NCI-H2171 (cell line): ENCODE measurements at places on chromosomes 7 and 10.

DNA sequence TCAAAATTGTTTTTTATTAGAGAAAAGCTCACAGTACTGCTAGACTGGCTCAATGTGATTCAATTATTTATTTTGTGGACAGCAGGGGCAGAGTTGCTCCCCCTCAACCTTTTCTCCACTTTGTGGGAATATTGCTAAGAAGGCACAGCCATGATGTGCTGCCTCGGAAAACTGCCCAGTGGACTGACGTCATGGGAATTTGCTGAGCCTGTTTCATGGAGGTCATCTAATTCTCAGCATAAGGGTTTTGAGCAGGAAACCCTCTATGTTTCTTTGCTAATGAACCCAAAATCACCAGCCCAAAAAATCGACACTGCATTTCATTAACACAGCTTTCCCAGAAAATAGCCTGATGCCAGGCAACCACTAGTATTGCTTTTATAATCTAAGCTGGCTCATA lies 228.8 kb upstream of the FAM3C start:
- no peak for DNase-seq

DNA sequence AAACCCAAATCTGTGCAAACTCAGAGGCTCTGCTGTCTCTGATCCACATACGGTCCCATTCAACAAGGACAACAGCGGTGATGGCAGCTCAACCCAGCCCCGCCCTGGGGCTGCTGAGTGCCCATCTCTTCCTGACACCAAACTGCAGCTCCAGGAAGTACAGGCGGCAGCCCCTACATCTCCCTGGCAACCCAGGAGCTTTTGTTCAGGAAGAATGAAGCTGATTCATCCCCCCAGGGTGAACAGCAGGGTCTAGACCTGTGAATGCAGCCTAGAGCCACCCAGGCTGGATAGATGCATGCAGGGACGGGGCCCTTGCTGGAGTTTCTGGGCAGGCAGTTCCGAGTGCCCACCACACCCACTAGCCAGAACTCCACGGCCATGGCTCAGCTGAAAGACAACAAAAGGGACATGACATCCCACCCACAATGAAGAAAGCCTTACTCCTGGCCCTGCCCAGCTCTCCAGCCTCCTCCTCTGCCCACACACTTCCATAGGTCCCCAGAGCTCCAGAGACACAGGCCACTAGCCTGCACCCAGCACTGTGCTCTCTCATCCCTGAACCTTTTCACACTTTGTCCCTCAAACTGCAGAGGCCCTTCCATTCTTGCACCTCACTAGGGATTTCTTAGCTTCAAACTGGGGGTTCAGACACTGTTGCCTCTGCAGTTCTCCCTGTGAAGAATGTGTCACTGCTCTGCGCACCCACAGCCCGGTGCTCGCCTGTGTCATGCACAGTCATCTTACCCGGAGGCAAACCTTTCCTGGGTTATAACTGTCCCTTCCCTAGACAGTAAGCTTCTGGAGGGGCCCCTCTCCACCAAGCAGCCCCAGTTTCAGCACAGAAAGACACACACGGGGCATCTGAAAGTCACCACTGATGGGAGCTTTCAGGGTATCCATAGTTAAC lies 99.1 kb downstream of the GRID1 start:
- no peak for DNase-seq

DNA sequence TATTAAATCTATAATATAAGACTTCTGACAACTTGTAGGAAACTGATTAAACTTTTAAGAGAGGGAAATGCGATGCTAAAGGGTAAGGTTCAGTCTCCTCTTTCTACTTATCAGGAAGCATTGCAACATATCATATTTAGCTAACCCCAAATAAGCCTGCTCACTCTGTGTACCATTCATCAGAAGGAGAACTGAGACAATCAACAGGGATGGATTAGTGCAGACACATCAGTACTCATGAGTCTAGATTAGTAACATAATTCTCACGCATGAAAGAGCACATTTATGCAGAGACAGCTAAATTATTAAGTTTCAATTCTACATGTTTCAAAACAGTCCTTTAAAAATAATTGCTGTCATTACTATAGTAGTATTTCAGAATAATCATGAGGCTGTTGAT lies 354.2 kb upstream of the ZWINT start:
- DNase-seq: no peak

GRCh38 chr10:123991611-123992570 lies 100.3 kb upstream of the CPXM2 start:
- DNase-seq: no peak

- no peak for DNase-seq
Observed at GRCh38 chr7:103772171-103772773, 217.2 kb downstream of the RELN start.

GRCh38 chr10:109912335-109913281 lies 10.7 kb downstream of the XPNPEP1 start:
- no peak for DNase-seq

GRCh38 chr10:69278446-69278963 lies at the start of gene HK1:
TSS of gene HK1 (plus strand) at chr10:69278496.
- DNase-seq: no peak

GRCh38 chr7:96723622-96724021 lies 14.0 kb upstream of the SEM1 start:
- no peak for DNase-seq

- DNase-seq: no peak
Observed at GRCh38 chr10:114773197-114773532, 48.4 kb upstream of the FHIP2A start.

GRCh38 chr7:79241288-79242060 lies 212.0 kb downstream of the MAGI2 start:
- DNase-seq: no peak

DNA sequence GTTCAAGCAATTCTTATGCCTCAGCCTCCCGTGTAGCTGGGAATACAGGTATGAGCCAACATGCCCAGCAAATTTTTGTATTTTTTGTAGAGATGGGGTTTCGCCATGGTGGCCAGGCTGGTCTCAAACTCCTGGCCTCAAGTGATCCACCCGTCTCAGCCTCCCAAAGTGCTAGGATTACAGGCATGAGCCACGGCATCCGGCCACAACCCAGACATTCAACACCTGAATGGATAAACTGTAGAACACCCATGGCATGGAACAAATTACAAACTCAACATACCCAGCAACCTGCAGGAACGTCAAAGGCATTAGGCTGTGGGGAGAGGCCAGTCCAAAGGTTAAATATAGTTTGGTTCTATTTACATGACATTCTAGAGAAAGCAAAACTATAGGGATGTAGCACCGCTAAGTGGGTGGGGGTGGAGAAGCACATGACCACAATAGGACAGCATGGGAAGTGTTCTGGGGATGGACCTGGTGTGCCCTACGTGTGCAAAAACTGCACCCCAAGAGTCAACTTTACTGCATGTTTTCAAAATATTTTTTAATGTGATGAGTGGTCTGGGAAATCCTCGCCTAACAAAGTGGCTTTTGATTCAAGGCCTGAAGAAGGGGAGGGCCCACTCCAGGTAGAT lies 6.5 kb upstream of the PGAM2 start:
- DNase-seq: no peak

DNA sequence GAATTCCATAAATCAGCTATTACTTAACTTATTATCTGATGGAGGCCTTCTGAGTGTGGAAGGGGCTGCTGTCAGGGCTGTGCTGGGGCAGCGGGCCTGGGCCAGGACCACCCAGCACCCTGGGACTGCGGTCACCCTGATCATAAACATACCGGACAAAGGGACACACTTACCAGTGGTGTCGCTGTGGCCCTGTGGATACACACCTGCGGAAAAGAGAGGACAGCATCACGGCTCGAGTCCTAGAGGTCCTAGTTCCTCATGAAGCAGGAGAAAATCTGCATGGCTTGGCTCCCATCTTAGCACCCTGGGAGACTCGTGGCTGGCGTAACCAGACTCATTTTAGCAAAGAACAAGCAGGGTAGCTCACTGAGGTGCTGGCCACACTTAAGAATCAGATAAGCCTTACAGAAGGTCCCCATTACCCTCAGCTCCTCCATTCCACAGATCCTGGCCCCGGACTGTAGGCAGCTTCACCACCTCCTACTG lies 17.7 kb downstream of the IL15RA start:
- DNase-seq: no peak

- peak; percentile 38 for DNase-seq
Observed at GRCh38 chr7:8433477-8434289, at the start of gene NXPH1. TSS of gene NXPH1 (plus strand) at chr7:8433609.

DNA sequence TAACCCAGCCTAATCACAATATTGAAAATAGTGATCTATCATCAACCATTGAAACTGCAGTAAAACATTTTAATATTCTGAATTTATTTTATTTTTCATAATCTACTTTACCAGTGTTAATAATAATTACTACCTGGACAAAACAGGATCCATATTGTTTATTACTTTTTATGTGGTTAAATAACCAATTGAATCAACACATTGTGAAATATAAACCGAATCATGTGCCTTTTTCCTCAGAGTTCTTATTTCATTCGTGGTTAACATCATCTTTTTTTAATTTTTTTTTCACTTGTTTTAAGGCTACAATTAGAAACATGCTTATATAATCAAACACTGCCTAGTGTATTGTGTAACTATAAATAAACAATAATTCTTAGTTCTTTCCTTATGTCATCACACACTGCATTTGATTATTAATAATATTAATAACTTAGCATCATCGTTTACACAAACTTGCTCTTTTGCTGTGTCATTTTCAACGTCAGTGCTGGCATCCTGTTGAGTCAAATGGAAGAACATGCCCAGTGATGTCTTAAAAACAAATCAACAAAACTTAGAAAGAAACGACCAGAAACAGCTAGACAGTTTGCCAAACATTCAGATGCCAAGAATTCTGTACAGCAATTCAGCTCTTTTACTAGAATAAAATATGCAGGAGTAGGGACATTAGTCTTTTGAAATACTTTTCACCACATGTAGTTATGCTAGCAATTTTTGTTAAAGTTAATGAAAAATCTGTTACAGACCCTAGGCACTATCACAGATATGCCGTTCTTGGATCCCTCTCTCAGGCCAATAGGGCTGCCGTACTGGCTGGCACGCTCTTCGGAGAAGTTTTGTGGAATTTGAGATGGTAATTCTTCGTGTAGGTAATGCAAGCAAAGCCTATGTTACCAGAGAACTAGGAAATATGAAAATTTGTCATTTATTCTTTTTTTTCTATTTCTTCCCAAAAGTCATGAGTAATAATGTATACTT lies 330.4 kb upstream of the SEMA3A start:
- no peak for DNase-seq

DNA sequence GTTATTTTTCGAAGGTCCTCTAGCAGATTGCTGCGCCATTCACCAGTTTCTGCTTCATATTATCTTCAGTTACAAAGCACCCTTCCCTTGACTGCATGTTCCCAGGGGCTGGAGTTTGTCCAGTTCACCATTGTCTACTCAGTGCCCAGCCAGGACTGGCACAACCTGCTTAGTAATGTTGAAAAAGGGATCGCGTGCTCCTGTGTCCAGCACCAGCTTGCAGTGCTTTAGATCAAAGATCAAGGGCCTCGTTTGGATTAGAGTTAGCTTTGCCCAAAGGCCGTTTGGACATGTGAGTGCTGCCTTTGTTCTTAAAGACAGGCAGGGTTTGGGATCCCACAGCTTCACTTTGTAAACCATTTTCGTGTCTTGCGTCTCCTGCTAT lies 867 bp downstream of the ATP6V0E2 start:
- no peak for DNase-seq

DNA sequence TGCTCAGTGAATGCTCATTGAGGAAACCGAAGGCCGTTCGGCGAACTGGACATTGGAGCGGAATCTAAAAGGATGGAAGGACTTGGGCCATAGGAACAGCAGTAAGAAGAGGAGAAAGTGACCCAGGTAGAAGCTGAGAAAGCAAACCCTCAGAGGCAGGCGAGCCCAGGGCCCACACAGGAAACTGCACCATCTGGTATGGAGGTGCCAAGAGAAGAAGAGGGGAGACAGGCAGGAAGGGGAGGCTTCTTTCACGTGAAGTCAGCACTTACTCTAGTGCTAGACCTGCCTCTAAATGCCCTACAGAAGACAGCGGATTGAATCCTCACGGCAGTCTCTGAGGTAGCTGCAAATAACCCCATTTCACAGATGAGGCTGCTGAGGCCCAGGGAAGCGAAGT lies 10.2 kb upstream of the CRHR2 start:
- no peak for DNase-seq

GRCh38 chr10:21494191-21495001 lies 31.1 kb downstream of the SKIDA1 start:
- peak; percentile 8 for DNase-seq

- no peak for DNase-seq
Observed at GRCh38 chr10:77726301-77726700, 88.7 kb upstream of the KCNMA1 start.

DNA sequence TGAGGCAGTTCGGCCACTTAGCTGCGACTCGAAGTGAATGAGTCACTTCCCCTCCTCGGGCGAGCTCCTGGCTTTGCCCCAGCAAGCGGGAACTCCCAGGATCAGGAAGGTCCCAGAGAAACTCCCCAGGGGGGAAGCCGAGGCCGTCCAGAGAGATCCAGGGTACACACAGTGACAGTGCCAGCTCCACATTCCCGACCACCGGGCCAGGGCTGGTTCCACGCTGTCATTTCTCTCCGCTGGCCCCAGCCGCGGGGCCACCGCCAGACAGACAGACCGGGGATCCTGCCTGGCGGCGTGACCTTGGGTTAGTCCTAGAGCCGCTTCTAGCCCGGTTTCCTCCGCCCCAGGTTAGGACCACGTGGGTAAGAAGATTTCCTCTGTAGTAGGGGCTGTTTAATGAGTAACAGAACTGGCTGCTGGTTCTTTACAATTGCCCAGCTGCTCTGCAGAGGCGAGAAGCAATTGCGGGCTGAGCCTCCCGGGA lies 463 bp upstream of the UPP1 start:
- no peak for DNase-seq

- DNase-seq: no peak
Observed at GRCh38 chr10:73873838-73874215, 528 bp downstream of the CAMK2G start.

GRCh38 chr10:8588135-8588534 lies 533.6 kb downstream of the GATA3 start:
- DNase-seq: no peak

DNA sequence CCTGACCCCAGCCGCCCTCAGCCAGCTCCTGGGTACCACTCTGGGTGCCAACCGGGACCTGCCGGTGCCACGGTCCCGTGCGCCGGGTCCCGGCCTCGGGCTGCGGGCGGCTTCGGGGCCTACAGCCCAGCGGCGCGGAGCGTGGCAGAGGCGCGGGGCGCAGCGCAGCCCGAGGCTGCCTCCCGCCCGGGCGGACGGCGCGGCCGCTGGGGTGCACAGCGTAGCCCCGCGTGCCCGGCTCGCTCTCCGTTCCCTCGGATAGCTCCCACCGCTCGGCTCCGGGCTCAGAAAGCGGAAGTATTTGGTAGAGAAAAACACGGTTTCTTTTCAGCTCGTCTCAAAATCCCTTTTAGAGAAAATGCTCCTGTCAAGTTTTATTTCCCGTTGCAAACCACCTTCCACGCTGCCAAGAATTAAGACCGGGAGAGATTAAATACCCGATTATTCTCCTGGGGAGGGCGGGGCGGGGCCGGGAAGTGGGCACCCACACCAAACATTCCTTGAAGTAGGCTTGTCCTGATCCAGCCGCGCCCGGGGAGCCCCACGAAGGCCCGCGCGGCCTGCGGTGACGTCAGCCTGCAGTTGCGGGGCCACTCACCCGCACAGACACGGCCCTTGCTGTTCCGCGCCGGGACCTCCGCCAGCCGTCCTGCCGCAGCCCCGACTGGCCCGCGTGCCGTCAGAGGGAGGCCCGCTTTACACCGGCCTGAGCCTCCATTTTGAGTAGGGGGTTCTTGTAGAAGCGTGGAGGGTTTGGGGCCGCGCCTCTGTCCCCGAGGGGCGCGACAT lies 7.2 kb downstream of the HOXA13 start:
- DNase-seq: no peak

- DNase-seq: no peak
Observed at GRCh38 chr7:116024826-116025809, 5.4 kb downstream of the TFEC start.
